ENCODE measurements at places on chromosomes 2 and 18.

- no peak for DNase-seq
Measured at GRCh38 chr2:149860276-149860921, 272.8 kb upstream of the MMADHC start.

- DNase-seq = no peak
Measured at GRCh38 chr2:75560768-75561565, at the start of gene EVA1A. TSS of gene EVA1A (minus strand) at chr2:75560939. CDS start at chr2:75518140, 42,799 bp downstream.

DNA sequence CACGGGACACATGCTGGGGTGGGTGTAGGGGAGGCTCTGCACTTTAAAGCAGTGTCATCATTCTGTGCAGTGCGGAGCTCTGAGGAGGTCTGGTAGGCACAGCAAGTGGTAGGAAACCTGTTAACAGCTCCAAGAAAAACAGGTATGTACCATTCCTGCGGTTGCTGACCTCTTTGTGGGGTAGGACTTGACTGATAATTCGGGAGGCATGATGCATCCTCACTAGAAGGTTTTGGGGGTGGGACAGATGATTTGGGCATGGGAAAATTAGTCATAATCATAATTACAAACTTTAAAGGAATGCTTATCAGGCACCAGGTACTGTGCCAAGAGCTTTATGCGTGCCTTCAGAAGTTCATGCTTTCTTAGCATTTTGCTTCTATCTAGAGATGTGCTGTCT, 9.7 kb downstream of the DOK1 start:
- no peak for DNase-seq

DNA sequence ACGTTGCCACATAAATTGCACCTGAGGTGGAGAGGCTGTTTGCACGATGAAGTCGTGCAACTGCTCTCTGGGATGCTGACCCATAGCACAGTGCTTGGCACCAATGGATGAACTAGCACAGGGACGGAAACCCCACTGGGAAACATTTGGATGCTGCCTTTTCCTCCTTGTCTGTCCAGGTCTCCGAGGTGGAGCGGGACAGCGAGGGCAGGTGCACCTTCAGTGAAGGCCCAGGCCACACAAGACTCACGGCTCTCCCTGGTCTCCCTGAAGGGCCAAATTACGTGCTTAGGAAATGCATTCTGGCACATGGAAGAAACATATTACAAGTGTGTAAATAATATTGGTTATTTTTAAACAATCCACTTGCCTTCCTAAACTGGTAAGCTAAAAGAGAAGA, 70.3 kb downstream of the TPO start:
- no peak for DNase-seq

GRCh38 chr2:194723446-194723845, 933.6 kb upstream of the SLC39A10 start:
- no peak for DNase-seq

DNA sequence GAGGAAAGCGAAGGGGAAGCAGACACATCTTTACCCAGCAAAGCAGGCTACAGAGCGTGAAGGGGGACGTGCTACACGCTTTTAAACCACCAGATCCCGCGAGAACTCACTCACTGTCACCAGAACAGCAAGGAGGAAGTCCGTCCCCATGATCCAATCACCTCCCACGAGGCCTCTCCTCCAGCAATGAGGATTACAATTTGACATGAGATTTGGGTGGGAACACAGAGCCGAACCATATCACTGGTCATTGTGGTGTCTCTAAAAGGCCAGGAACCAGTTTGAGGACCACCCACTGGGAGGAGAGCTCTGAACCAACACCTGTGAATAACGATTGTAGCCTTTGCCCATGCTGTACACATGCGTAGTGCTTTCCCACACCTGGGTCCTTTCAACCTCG, 116.6 kb upstream of the FAM136A start:
- no peak for DNase-seq

GRCh38 chr18:56085551-56085950, 497.6 kb upstream of the TCF4 start:
- DNase-seq = no peak

DNA sequence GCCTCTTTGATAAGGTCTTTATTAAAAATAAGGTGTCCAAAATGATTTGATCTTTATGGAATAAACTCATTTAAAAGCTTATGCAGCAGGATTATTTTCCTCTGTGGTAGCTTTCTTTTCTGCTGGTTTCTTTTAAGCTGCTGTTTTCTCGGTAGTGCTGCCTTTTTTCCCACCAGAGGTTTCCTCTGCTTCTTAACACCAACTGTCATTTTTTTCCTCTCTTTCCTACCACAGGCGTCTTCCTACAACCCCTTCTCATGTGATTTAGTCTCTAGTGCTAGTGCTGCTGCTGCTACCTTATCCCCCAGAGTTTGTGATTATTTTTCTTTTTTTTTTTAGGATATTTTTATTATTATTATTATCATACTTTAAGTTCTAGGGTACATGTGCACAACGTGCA, 102.1 kb upstream of the PGAP1 start:
- no peak for DNase-seq

- no peak for DNase-seq
Measured at GRCh38 chr2:46493241-46493970, 14.0 kb downstream of the TMEM247 start.

DNA sequence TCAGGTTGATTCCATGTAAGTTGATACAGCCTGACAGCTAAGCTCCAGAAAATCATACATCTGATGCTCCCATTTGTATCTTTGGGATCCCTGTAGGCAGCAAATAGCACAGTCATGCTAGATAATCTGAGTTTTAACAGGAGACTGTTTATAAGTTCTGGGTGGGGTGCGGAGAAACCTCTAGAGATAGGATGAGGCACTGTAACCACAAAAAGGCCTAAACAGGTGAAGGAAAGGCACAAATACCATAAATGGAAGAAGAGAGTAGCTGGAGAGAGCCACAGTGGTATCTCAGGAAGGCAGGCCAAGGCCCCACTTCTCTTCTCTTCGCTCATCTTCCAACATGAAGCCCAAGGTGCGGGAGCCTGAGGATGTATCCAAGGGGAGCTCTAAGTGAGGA, 18.1 kb upstream of the B4GALT6 start:
- no peak for DNase-seq

DNA sequence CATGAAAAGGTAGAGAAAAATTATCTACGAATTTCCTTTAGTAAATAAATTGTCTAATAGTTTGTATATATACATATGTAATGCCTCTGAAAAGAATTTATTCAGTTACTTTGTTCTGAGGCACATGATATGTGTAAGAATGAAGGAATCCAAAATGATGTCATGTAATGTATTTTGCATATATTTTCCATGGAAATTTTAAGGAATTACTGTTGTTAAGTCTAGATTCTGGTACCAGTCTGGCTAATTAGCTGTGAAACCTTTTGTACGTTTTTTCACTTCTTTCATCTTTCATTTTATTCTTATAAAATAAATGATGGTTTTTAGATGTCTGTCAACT, 12.3 kb downstream of the YIPF4 start:
- DNase-seq = no peak

GRCh38 chr2:44550561-44550960, 188.8 kb downstream of the CAMKMT start:
- DNase-seq = no peak

DNA sequence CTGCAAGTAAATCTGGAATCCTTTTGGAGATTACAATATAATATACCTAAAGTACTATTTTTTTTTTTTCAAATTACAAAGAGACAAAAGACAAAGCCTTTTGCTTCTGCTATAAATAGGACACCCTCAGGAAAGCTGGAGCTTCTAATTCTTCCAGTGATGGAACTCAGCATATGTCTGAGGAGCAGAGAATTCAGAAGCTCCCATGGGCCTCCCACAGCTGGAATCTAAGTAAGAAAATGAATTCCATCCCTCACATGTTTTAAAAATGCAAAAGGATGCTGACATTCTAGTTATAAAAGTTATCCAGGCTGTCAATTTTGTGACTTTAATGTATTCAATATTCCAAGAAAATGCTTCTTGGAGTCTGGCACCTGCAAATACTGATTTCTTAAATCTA, 571.3 kb upstream of the LRRTM4 start:
- DNase-seq = no peak

DNA sequence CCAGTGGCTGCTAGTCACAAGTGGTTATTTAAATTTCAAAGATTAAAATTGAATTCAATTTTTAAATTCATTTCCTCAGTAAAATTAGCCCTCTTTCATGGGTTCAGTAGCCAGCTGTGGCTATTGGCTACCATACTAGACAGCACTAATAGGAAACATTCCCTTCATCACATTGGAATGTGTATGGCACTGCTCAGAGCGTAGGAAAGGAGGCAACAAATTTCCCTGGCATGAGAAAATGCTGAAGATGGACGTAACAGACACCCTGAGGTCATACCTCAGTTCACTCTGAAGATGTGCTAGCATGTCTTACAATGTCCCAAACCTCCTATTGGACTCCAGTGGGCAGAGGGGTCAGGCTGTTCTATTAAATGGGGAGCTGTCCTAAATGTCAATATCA, 96.4 kb downstream of the C1QL2 start:
- no peak for DNase-seq

DNA sequence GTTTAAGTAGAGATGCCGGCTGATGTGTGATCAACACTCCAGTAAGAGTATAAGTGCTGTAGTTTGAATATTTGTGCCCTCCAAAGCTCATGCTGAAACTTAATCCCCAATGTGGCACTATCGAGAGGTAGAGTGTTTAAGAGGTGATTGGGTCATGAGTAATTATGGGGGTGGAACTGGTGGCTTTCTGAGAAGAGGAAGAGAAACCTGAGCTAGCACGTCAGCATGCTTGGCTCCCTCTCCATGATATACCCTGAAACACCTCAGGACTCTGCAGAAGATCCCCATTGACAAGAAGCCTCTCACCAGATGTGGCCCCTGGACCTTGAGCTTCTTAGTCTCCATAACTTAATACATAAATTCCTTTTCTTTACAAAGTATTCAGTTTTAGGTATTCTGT, 584.8 kb downstream of the TSN start:
- DNase-seq = no peak

DNA sequence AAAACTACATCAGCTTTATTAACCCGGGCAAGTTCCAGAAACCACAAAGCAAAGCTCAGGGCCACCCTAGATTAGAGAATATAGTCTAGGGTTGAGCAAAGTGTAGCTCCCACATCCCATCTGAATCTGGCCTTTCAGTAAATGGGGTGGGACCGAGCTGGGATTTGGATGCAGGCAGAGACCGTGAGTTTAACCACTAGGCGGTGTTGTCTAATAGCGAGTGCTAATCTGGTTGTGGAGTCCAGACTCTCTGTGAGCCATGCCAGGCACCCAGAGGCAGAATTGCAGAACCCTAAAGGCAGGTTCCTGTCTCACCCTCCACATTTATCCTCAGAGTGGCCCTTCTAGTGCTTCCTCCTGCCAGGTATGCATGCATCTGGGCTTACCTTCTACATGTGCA, 435.9 kb downstream of the TSN start:
- no peak for DNase-seq

GRCh38 chr18:21997207-21998143, 171.9 kb upstream of the GATA6 start:
- DNase-seq = no peak

GRCh38 chr2:225495706-225496105, 96.2 kb downstream of the NYAP2 start:
- DNase-seq = no peak

GRCh38 chr2:141694180-141694579, 436.6 kb downstream of the LRP1B start:
- DNase-seq = no peak

- no peak for DNase-seq
Measured at GRCh38 chr2:99903981-99904380, 238.4 kb downstream of the AFF3 start.

DNA sequence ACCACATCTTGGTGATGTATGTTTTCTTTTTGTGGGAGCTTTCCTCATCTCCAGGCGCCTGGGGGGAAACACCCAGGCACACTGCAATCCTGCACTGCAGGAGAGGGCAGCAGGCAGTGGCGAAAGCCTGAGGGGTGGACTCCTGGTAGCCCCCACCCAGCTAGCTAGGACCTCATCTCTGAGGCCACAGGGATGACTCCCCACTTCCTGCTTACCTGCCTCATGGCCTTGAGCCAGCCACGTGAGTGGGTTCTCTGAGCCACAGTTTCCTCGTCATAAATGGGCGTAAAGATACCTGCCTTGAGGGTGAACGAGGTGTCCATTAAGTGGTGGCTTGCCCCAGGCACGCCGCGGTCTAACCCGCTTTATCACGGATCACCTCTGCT, 19.1 kb downstream of the TRAF3IP1 start:
- DNase-seq = no peak

- DNase-seq = peak; percentile 21
Measured at GRCh38 chr18:23487738-23488570, 15.4 kb upstream of the RMC1 start.

- DNase-seq = no peak
Measured at GRCh38 chr2:33484042-33484621, 7.7 kb downstream of the RASGRP3 start.

DNA sequence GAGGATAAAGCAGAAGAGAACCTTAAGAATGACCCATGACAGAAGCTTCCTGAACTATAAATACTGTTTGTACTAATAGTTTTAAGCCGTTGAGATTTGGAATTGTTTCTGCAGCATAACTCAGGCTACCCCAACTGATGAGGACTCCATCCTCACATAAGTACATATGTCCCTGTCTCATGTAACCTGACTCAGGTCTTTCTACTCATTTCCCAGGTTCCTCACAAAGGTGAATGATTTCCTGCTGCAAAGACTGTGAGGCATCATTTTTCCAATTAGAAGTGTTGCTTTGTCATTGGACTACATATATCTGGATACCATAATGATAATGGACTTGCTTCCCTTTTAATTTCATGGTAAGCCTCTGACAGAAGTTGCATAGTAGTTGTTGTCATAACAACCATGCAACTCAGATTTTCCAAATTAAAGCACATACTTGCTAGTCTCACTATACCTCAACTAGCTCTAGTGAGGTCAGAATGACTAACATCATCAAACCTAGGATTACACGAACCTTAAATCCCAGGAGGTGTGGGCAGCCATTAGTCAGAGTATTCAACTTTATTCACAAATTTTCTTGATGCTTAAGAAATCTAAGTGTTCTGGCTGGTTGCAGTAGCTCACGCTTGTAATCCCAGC, 38.0 kb upstream of the NEDD4L start:
- DNase-seq = no peak

GRCh38 chr2:142926445-142926844, 49.0 kb downstream of the KYNU start:
- no peak for DNase-seq

DNA sequence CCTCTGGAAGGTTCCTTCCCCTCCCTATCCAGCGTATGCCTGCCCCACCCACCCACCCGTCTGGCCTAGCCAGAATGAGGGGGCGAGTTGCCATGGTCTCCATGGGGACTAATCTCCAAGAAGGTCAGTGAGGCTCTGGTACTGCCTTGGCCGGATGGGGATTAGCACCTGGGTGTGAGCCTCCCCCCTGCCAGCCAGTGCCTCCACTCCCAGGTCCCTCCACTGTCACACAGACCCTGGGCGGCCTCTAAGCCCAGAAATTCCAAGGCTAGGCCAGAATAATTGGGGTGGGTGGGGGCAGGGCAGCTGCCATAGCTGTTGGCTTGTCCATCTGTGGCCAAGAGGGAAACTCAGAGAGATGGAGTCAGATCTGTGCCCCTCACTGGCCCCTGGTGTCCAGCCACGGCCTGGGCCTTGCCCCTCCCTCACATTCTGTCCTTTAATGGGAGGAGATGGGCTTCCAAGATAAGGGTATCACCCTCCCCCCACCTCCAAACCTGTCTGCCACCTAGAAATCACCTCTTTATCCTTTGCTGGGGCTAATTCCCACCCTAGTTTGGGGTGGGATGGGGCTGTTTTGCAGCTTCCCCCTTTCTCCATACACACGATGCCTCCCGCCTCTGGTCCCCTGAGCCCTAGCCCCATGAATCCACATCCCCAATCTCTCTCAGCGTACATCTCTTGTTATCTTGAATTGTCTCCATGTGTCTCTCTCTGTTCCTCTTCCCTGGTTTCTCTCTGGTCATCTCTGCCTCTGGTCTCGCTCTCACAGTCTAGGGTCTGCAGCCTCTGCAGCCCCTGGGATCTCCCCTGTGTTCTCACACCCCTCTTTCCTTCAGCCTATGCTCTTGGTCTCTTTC, 6.0 kb upstream of the CRYBA2 start:
- no peak for DNase-seq
